ENCODE measurements at places on chromosomes 5 and 9.

GRCh38 chr9:114231273-114231672 is 75.9 kb downstream of the COL27A1 start:
- DNase-seq, result no peak

GRCh38 chr9:130537346-130538050 is 41.9 kb upstream of the FUBP3 start:
- DNase-seq, result no peak

DNA sequence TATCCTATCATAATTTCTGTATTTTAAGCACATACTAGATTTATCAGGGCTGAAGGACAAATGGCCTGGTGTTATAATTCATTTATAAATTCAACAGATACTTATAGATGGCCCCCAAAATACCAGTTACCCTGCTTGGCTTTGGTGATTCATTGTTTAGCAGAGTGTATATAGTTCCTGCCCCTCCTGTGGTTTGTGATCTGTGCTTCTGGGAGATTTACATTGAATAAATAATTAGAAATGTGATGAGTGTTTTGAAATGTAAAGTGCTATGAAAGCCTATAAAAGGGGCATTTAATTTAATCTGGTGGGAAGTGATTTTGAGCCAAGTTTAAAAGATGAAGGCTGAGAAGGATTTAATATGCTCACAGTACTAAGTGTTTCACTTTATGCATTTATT is 36.7 kb upstream of the ZCCHC7 start:
- DNase-seq, result peak; percentile 51

DNA sequence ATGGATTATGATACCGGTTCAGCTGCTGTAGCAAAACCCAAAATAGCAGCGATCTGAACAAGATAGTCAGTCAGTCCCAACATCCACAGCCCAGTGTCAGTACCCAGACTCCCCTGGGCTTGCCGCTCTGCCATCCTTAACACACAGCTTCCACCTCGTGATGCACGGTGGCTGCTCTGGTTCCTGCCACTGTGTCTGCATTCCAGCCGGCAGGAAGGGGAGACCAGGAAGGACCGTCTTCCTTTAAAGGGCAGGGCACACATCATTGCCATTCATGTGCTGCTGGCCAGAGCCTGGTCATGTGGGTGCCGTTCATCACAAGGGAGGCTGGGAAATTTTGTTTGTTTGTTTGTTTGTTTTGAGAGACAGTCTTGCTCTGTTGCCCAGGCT is 131.0 kb upstream of the IER5L start:
- no peak for DNase-seq
